Activated effector memory CD4-positive, alpha-beta T cell treated with Interleukin-2 at 50 U/mL for 16 hours (primary cell): ENCODE measurements at places on chromosomes 6 and 20.

DNA sequence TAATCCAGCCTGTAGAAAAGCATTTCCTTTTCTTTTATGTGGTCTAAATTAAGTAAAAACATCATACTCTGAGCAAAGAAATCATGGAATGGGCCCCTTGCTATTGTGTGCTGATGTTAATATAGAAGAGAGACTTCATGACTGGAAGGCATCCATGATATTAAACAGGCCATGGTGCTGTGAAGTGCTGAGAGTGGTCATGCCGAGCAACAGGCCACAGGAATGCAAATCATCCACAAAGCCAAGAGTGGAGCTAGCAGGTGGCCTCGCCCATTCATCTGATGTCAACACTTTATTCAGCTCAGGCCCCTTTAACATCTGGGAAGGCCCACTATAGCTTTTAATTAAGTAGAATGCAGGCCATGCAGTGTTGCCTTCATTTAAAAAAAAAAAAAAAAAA is 115.2 kb upstream of the HMGCLL1 start:
- no peak for DNase-seq

DNA sequence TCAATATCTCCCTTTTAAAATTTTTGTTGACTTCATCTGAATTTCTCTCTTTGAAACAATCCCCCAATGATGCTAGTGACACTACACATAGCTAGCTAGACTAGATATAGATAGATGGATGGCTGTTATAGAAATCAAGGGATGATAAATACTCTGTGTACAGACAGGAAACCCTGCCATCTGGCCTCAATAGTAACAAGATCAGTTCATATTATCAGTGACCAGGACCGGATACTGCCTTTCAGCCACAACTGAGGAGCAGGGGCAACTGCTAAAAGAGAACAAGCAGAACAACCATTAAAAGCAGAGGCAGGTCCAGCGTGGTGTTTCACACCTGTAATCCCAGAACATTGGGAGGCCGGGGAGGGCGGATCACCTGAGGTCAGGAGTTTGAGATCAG is 118.3 kb upstream of the FAM184A start:
- no peak for DNase-seq

DNA sequence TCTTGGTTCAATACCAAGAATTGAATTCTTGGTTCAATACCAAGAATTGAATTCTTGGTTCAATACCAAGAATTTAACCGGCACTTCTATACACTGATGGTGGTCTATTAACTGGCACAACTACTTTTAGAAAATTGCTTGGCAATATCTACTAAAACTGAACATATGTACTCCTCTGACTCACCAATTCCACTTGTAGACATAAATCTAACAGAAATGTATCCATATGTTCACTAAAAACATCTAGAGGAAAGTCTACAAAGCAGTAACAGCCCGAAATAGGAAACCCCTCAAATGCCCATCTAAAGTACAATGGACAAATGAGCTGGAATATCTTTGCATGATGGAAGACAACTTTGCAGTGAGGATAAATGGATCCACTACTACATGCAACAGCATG is 71.9 kb downstream of the KIF16B start:
- no peak for DNase-seq

GRCh38 chr6:82507112-82507511 is 143.5 kb downstream of the TPBG start:
- no peak for DNase-seq

- no peak for DNase-seq
Measured at GRCh38 chr6:136716917-136717715, 75.2 kb downstream of the MAP3K5 start.

- DNase-seq: no peak
Measured at GRCh38 chr6:63821442-63821841, 185.8 kb downstream of the PHF3 start.

DNA sequence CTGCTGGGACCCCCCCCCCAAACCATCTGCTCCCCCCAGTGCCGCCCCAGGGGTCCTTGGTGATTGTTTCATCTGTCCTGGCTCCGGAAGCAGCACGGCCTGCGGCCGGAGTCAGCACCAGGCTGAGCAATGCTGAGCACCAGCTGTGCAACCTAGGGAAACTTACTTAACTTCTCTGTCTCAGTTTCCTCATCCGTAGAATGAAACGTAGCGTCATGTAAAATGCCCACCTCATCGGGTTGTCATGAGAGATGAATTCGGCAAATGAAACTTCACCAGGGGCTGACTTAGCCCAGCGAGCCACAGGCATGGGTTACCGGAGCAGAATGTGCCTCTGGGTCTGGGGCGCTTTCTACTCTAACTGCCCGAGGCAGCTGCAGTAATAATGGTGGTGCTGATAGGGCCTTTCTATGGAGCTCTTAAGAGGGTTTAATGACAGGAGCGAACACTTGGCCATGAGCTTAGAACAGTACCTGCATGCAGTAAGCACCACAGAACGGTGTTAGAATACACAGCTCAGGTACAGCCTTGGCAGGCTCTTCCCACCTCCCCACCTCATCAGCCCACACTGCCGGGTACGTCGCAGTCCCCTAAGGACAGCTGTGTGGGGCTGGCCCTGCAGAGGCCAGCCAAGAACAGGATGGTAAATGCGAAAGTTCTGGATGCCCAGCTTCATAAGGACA is 1.7 kb downstream of the THBS2 start:
- no peak for DNase-seq

GRCh38 chr20:16100767-16101166 is 472.5 kb downstream of the KIF16B start:
- no peak for DNase-seq

DNA sequence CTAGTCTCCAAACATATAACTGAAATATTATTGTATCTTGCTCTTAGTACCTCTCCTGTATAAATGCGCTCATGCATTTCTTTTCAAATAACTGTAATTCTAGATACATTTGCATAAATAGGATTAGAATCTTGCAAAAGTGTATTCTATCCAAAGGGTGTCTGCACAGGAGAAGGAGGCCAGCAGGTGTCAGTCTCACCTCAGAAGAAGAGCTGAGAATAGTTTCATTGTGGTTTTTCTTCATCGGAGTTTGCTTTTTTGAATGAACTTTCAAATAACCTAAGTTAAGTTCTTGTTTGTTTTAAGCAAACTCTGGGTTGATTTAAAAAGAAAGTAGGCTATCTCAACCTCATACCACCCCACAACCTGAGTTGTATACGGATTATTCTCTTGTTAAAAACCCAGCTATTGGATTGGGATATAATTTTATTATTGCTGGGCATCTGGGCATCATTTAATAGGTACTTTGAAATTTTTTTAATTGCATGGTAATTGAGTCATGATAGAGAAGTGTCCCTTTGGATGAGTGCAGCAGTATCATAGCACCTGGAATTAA is 125.0 kb upstream of the MLIP start:
- DNase-seq: no peak

DNA sequence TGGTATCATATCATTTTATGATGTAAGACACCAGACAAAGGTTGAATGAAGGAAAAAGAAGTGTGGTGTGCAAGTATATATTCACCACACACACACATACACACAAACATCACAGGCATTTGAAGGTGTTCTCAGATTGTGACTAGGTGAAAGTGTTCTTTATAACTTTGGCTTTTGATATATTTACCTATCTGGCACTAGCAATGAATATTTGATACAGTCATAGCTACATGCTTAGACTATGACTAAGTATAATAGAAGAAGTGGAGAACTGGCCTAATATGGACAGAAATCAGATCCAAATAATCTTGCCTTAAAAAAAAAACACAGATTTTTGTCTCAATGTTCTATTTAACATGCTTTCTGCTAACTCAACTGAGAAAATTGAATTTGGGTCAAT is 809.9 kb downstream of the KIF16B start:
- no peak for DNase-seq
